ENCODE measurements at places on chromosomes 6 and 20.

DNA sequence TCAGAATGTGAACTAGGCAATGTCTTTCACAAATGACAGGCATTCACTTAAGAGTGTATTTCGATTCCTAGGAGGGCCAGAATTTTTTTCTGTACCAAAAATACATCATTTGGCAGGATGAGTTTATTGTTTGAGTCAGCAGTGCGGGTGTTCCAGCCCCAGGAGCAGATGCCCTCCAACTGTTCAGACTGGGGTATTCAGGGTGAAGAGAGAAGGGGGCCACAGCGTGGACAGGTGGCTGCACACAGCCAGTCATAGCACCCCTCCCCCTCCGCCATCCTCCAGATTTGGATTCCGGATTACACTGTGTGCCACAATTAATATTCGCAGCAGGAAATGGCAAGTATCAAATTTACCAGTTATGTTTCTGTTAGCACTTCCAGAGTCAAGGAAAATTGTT lies 38.6 kb downstream of the RIPOR2 start:
- H3K4me1 ChIP-seq, result no peaks in the 10 kb centered on the region
- no peak overlapping the region for H3K4me3 ChIP-seq
- no peak for DNase-seq
- H3K27ac ChIP-seq, result no peak overlapping the region
- H3K36me3 ChIP-seq, result no peaks in the 10 kb centered on the region

DNA sequence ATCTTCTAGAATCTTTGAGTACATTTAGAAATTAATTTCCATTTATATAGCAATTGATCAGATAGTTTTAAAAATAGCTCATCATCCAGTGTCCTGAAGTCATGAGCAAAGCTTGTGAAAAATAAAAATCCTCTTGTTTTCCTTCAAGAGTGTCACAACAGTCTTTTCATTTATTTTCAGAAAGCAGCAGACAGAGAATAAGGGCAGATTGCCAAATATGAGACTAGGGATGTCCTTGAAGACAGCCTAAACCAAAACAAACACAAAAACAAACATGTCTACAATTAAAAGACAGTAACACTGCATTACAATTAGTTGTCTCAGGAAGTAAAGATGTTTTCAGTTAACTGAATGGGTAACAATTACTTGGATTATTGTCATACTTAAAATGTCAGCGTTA lies 682.8 kb downstream of the TFAP2A start:
- no peak for DNase-seq
- H3K27me3 ChIP-seq, result no peaks in the 10 kb centered on the region
- no peak overlapping the region for H3K27ac ChIP-seq
- no peaks in the 10 kb centered on the region for H3K36me3 ChIP-seq
- no peaks in the 10 kb centered on the region for H3K4me1 ChIP-seq

DNA sequence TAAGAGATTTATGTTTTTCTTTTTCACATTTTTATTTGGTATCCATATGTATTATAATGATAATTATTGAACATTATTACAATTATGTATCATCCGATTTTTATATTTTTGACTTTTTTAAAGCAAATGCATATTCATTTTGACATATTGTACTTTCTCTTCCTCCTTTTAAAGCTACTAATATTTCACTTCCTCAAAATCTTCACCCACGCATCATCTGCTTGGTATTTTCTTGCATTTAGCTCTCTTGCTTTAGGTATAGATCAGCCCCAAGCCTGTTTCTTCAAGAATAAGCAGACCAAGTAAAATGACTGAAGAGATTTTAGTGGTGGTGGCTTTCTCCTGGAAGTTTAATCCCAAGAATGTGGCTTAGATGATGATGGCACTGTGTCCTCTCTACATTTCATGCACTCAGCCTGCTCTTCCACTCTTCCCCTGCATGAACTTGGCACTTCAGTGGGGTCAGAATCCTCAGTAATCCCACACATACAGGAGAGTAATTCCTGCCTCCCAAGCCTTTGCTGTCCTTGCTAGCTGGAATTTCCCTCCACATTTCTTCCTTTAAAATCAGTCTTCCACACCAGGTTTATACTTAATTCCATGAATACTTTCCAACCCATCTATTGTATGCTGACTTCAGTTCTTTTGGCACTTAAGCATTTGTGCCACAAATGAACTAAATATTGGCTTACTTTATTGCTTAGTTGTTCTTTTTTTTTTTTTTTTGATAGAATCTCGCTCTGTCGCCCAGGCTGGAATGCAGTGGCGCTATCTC lies 8.2 kb downstream of the NCOA7 start:
- H3K4me1 ChIP-seq, result peaks cover 18% of the 10 kb centered on the region
- no peak for DNase-seq
- H3K27ac ChIP-seq, result no peak overlapping the region

DNA sequence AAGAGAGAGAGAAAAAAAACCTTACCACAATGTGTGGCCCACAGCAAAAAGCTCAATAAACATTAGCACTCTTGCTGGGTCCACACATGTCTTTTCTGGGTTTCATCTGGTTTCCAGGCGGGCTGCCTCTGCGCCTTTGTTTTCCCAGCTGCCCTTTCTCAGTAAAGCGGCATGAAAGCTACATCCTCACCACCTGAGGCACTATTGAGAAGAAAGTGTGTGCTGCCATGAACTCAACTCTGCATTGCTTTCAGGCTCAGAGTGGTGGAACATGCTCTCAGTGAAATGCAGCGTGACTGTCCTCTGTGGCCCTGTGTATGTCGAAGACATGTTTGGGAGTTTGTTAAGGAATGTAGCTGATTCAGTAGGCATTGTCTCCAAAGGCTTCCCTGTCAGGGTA lies 102.3 kb downstream of the LYRM2 start:
- H3K27ac ChIP-seq, result no peak overlapping the region
- H3K4me1 ChIP-seq, result no peaks in the 10 kb centered on the region

DNA sequence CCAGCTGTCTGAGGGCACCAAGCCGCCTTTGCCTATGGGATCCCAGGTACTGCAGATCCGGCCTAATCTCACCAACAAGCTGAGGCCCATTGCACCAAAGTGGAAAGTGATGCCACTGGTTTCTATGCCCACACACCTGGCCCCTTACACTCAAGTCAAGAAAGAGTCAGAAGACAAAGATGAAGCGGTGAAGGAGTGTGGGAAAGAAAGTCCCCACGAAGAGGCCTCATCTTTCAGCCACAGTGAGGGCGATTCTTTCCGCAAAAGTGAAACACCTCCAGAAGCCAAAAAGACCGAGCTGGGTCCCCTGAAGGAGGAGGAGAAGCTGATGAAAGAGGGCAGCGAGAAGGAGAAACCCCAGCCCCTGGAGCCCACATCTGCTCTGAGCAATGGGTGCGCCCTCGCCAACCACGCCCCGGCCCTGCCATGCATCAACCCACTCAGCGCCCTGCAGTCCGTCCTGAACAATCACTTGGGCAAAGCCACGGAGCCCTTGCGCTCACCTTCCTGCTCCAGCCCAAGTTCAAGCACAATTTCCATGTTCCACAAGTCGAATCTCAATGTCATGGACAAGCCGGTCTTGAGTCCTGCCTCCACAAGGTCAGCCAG lies 283.0 kb downstream of the TSHZ2 start:
- no peak overlapping the region for H3K27ac ChIP-seq
- no peaks in the 10 kb centered on the region for H3K36me3 ChIP-seq
- no peak overlapping the region for H3K4me3 ChIP-seq
- DNase-seq, result no peak
- peaks cover 10% of the 10 kb centered on the region for H3K27me3 ChIP-seq
- H3K4me1 ChIP-seq, result no peaks in the 10 kb centered on the region

- no peak overlapping the region for H3K4me3 ChIP-seq
- H3K4me1 ChIP-seq, result peaks cover 31% of the 10 kb centered on the region
- H3K27me3 ChIP-seq, result no peaks in the 10 kb centered on the region
- peak overlapping the region; percentile 64 for H3K27ac ChIP-seq
Observed at GRCh38 chr20:10306440-10307358, 88.1 kb downstream of the SNAP25 start.

GRCh38 chr6:46269447-46270229 lies 98.9 kb upstream of the ENPP5 start:
- no peak overlapping the region for H3K27ac ChIP-seq
- H3K27me3 ChIP-seq, result peaks cover 5% of the 10 kb centered on the region
- no peak overlapping the region for H3K4me3 ChIP-seq

DNA sequence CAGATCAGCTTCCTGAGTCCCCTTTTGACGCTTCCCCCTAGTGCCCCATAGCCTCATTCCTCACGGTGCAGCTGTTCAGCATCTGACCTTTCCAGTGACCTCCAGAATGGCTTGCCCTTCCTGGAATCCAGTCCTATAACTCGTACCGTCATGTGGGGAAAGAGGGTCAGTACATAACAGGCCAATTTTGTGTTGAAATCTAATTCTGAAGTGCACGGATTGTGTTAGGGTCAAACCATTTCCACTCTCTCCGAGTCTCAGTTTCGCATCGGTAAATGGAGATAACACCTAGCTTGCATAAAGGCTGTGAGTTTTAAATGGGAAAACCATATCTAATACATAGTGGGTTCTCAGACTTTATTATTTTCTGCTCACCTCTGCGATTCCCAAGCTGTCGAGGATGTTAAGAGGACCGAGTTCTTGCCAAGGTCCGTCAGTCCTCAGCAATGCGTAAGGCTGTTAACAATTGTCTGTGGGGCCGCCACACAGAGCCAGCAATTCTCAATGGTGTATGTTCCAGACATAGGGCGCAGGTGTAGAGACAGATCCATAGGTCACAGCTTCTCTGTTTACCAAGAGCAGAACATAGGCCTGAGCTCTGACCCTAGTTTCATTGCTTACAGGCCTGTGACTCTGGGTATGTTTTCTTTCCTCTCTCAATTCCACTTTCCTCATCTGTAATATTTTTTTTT lies 45.5 kb upstream of the CCR6 start:
- DNase-seq, result no peak
- no peak overlapping the region for H3K4me3 ChIP-seq
- H3K27ac ChIP-seq, result no peak overlapping the region
- no peaks in the 10 kb centered on the region for H3K27me3 ChIP-seq

DNA sequence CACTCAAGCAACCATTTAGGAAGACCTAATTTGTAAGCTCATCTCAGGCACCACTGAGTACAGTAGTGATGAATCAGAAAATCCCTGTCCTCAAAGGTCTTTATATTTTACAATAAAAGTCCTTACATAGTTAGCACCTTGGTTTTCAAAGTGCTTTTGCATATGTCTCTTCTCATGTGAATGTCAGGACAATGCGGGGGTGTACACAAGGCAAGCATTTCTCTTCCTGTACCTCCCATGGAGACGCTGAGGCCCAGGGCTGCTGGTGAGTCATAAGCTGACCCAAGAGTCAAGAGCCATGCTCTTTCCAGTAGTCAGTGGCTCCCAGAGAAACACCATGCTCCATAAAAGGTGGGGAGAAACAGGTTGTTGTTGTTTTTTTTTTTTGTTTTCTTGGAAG lies 174.0 kb downstream of the GJA10 start:
- DNase-seq, result no peak
- H3K4me3 ChIP-seq, result no peak overlapping the region
- no peaks in the 10 kb centered on the region for H3K36me3 ChIP-seq
- peaks cover 6% of the 10 kb centered on the region for H3K4me1 ChIP-seq
- no peak overlapping the region for H3K27ac ChIP-seq
- H3K27me3 ChIP-seq, result no peaks in the 10 kb centered on the region

All from RWPE2 (cell line).